Activated naive CD8-positive, alpha-beta T cell treated with anti-CD3 and anti-CD28 coated beads for 36 hours (primary cell): ENCODE measurements at places on chromosomes 6 and 20.
A peak's percentile ranks its signal among the peaks of the same experiment; 100 is the strongest.

DNA sequence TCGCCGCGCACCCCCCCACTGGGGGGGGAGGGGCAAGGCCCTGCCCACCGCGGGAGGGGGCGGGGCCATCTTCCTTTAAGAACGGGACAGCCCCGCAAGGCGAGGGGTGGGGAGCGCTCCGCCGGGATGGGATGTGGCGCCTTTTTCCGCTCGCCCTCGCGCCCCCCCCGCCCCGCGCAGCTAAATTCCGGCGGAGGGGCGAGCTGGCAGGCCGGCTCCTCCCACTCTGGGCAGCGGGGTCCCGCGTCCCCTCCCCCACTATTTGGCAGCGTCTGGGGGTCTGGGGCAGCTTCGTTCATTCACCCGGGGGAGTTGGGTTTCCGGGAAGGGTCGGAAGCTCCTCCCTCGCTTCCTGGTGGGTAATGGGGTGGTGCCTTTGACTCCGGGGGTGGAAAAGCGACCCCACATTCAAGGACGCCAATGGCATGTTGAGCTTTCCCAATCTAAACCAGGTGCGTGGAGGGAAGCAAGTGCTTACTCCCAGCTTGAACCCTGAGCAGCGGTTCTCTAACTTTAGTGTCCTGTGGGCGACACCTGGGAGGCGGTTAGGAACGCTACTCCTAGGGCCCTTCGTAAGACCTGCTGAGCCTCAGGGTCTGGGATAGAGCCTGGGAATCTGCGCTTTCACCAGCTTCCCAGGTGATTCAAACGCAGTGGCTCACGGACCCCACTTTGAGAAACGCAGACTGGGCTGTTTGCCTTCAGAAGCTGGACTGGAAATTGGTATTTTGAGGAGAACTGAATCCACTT, 927 bp downstream of the ASXL1 start:
- peak; percentile 83 for DNase-seq

DNA sequence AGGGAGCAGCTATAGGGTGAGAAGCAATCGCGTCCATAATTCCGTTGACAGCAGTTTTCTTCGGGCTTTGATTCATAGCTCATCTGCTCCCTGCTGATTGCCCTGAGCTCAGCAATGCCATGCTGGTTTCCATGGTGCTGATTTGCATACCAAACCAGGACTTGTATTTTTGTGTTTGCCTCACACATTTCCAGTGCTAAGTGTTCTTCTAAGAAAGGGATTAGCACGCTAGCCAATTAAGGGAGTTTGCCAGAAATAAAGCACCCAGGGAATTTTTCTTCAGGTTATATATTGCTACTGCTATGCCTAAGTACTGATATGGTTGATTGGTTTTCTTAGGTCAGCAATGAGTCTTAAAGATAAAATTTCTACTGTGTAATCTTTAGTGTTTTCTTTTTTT, 177.6 kb downstream of the PLCB1 start:
- no peak for DNase-seq

DNA sequence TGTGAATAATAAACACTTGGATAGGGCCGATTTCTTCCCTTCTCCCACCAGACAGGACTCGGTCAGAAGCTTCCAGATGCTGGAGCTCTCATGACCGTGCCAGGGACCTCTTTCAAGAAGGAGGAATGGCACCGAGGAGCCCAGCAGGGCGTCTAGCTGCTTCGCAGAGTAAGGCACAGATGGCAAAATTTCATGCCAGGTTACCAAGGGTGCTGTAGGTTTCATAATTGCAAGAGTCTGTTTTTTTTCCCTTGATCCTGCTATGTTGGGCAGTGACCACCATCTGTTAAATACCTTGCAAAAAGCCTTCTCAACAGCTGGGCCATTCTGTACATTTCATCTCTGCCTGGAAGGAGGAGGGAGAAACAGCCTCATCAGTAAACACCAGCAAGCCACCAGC, 111.8 kb downstream of the EDN3 start:
- DNase-seq = no peak

- no peak for DNase-seq
Measured at GRCh38 chr20:17317341-17317740, 90.5 kb downstream of the PCSK2 start.

GRCh38 chr20:38239441-38239840, 21.1 kb downstream of the KIAA1755 start:
- no peak for DNase-seq

GRCh38 chr6:133773776-133774175, 115.1 kb upstream of the TCF21 start:
- no peak for DNase-seq
